Stimulated activated CD4-positive, alpha-beta T cell treated with anti-CD3 and anti-CD28 coated beads, Interleukin-1b, Interleukin-23, amount 100 ng/mL, for 1 hour (primary cell): ENCODE measurements at places on chromosomes 7 and 10.
A peak's percentile ranks its signal among the peaks of the same experiment; 100 is the strongest.

DNA sequence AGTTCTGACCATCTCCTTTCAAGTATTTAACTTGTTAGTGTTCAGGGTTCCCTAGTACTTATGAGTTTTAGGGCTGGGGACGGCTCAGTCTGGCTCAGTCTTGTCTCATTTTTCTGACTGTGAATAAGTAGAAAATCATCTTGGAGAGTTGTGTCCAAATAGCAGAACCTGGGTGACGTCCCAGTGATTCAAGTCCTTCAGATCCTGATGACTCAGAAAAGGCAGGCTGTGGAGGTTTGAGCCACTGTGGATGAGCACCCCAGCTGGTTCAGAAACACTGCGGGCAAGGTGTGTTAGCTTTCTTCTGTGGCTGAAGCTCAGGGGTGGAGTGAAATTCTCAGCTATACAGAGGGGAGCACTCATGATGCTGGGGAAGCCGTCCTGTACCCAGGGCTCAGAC, 154.4 kb upstream of the NPY start:
- no peak for DNase-seq

DNA sequence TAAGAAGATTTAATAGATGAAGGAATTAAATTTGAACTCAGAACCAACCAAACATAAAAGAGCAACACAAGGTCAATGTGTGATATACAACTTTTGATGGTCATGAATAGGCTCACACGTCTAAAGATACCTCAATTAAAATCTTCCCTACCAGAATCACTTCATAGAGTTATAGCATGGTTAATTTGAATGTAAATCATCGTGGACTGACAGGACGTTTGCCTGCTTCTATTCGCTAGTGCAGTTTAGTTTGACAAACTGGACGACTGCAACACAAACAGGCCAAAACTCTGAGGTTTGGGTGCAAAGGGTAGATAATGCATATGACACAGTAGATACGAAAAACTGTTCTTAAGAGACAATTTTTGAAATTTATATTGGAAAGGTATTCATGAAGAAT, 32.5 kb upstream of the CNTNAP2 start:
- DNase-seq: no peak

GRCh38 chr10:14358886-14359573, 28.3 kb upstream of the FRMD4A start:
- no peak for DNase-seq

GRCh38 chr7:92876836-92877235, 40.5 kb upstream of the CDK6 start:
- no peak for DNase-seq

GRCh38 chr10:130863044-130863443, 448.5 kb downstream of the TCERG1L start:
- DNase-seq: no peak

GRCh38 chr7:69599286-69599954, 1.1 kb downstream of the AUTS2 start:
- DNase-seq: no peak

GRCh38 chr7:150370612-150371071, 2.0 kb downstream of the REPIN1 start:
- DNase-seq: no peak

- no peak for DNase-seq
These were observed 6.8 kb downstream of the TACR2 start for GRCh38 chr10:69409968-69410367.

- no peak for DNase-seq
These were observed 6.0 kb downstream of the LDB1 start for GRCh38 chr10:102113956-102114857.

DNA sequence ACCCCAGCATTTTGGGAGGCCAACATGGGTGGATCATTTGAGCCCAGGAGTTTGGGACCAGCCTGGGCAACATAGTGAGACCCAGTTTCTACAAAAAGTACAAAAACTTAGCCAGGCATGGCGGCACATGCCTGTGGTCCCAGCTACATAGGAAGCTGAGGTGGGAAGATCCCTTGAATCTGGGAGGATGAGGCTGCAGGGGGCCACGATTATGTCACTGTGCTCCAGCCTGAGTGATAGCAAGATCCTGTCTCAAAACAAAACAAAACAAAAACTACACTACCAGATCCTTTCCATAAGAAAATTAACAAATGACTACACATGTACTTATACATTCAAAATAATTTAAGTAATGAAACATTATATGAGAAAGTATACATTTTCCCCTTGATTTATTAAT, 116.4 kb upstream of the KLF6 start:
- no peak for DNase-seq

DNA sequence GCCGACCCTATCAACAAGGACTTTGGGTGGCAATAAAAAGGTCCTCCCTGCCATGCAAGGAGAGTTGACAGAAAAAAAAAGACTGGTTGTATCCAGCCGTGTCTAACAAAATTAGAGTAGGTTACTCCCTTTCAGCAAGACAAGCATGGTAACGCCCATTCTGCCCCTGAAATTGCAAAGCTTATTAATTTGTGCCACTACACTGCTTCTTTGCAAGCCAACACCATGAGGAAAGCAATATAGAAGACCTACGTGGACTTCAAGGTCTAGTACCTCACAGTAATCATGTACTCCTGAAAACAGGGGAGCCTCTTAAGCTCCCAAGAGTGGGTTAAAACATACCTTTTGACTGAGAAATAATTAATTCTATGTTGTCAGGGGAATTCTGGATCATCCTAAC, 90.3 kb downstream of the FRMPD2 start:
- DNase-seq: no peak

DNA sequence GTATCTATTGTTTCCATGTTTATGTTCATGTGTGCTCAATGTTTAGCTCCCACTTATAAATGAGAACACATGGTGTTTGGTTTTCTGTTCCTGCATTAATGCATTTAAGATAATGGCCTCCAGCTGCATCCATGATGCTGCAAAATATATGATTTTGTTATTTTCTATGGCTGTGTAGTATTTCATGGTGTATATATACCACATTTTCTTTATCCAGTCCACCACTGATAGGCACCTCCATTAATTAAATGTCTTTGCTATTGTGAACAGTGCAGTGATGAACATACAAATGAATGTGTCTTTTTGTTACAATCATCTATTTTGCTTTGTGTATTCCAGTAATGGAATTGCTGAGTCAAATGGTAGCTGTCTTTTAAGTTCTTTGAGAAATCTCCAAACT, 329.4 kb upstream of the MAGI2 start:
- no peak for DNase-seq

DNA sequence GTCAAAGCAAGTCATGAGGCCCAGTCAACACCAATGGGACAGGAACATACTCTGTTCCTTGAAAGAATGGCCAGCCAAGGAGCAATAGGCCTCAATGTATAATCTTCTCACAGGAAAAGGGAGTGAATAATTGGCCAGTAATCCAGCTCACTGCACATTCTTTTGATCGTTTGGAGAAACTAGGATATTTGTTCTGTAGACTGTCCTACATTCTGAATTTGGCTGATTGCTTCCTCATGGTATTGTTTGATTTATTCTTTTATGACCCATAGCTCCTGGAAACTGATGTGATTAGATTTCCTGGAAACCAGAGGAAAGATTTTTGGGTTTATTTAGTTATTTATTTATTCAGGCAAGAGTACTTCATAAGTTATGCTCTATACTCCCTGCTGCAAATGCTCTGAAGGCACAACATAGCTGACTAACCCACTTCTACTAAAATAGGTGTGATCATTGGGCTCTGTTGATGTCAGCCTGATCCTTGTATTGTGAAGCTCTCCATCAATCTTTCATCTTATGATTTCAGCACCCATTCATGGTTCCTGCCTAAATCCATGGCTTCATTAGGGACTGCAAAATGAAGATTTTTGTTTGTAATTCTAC, 745.2 kb downstream of the SUGCT start:
- DNase-seq: no peak

- no peak for DNase-seq
These were observed 180.1 kb downstream of the ARID5B start for GRCh38 chr10:62081341-62082270.

DNA sequence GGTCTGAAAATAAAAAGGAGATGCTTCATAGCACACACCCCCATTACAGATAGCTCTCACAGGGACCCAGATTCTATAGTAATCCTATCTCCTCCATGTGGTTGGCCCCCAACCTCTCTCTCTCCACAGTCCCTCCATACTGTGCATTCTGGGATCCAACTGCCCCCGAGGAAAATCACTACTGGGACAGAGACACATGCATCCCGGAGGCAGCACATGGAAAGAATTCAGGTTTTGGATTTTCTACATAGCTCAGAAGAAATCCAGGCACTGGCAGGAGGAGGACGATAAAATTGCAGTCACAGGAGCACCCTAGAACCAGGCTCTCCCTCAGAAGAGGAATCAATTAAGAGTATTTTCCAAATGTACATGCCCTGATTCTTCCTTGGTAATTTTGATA, 239.5 kb downstream of the ELMO1 start:
- DNase-seq: no peak

- no peak for DNase-seq
These were observed 33.7 kb upstream of the DMBT1 start for GRCh38 chr10:122526892-122527291.

GRCh38 chr10:105681051-105681450, 1040.0 kb downstream of the SORCS3 start:
- DNase-seq: no peak

DNA sequence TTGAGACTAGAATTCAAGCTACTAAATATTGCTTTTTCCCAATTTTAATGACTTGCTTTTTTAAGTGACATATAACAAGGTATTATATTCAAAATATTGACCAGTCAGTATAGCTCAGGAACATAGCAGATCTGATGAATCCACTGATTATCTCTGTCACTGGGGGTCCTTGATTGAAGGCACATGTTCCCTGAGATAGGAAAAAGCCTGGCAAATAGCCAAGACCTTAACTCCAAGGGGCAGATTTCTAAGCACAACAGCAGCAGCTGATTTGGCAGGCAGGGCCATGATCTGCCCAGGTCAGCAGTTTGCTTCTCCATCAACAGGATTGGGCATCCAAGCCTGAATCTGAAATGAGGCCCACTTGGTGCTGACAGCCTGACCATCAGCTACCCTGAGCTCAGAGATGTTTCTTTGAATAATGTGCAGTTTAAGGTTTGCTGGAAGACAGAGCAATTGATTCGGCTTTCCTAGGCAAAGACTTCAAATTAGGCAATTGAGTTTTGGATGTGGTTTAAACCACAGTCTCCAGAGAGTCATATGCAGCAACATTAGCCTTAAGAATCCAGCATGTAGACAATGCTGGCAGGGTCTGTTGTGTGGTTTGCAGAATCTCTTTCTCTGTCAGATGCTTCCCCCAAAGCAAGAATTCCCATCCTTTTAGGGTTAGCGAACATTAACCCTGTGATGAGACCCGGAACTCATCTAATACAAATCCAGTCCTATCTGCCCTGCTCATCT, 352.6 kb downstream of the ADRA2A start:
- no peak for DNase-seq

- DNase-seq: no peak
These were observed 331.5 kb upstream of the NPVF start for GRCh38 chr7:25559581-25560367.

DNA sequence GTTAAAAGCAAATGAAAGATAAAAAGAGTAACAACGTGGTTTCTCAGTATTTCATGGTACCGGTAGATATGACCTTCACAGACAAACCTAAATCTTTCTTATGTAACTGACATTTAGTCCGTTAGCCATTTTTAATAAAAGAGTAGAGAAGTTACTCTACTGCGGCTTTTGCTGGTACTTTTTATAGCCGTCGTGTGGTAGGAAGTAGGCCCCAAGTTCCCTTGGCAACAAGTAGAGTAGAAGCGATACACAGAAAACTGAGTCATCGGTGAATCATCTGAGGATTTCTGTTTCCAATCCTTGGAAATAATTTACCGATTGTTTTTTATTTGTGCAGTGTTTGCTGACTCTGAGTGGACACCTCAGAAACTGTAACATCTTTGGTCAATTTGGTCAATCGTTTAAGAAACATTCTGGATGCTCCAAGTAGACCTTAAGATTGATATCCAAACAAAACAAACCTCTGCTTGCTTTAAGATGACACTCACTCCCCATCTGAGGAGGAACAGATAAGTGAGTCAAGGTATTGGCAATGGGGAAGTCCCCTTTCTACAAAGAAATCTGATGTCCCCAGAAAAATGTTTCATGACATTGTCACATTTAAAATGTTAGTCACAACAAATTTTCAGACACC, 63.9 kb upstream of the AHR start:
- peak; percentile 42 for DNase-seq

- no peak for DNase-seq
These were observed 18.3 kb downstream of the AGAP3 start for GRCh38 chr7:151104411-151105235.

GRCh38 chr7:116632384-116632783, 39.6 kb upstream of the MET start:
- DNase-seq: no peak

- DNase-seq: no peak
These were observed 176.2 kb downstream of the CCDC3 start for GRCh38 chr10:12825260-12825849.

DNA sequence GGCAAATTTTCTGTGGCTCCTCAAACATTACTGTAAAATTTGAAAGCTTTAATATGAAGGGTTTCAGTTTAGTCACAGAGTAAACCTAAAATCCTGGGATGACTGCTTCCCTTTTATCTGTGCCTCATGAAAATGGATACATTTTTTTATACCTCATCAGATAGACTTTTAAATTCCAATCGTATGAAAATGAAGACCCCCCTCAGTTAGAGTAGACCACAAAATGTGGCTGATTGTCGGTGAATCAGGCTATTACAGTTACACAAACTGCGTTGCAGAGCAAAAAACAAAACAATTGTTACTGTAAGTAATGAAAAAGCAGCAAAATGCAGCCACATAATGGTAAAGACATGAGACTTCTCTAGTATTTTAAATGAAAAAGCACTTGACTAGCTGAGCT, 296.2 kb downstream of the CNTNAP2 start:
- DNase-seq: no peak

- DNase-seq: no peak
These were observed at the start of gene KCNMA1 for GRCh38 chr10:77637532-77638320. Gene KCNMA1, minus strand, starts transcription at chr10:77637808.

DNA sequence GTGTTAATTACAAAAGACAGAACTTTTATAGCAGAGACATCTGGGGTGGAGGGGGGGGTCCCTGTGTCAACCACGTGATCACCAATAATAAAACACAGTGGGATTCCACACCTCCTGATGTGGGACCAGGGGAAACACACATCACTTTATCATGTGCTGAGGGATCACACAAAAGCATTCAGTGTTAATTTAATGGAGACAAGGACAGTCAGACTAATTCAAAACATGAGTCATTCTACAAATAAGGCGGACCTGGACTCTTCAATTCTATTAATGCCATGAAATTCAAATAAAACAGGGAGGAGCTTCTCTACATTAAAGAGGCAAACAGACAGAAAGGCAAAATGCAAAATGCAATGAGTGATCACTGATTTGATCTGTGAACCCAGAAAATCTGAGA, 67.3 kb upstream of the PFKP start:
- no peak for DNase-seq

DNA sequence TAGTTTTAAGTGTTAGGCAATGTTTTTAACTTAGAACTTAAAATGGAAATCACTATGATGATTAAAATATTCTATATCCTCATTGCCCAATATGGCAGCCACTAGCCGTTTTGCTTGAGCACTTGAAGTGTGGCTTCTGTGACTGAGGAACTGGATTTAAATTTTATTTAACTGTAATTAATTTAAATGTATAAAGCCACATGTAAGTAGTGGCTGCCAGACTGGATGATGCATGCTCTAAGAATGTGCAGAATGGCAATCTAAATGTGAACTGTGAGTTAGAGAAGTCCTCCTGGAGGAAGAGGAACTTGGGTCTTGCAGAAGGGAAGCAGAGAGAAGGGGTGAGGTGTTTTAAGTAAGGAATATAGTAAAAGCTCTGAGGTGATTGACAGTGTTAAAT, 451.4 kb downstream of the SUGCT start:
- DNase-seq: no peak

- DNase-seq: no peak
These were observed 25.4 kb upstream of the GPAM start for GRCh38 chr10:112208997-112209396.

GRCh38 chr10:100614429-100615095, 78.8 kb downstream of the HIF1AN start:
- no peak for DNase-seq
